ENCODE measurements at places on chromosomes 7 and 10. TPM values are rescaled to one million over a fixed set of nuclear protein-coding genes. Genes with fewer than 3 reads are reported as not detected.

SRRM3 gene
- total RNA-seq = 7.6 TPM

SSBP1 gene
- 173 TPM for total RNA-seq

DNA sequence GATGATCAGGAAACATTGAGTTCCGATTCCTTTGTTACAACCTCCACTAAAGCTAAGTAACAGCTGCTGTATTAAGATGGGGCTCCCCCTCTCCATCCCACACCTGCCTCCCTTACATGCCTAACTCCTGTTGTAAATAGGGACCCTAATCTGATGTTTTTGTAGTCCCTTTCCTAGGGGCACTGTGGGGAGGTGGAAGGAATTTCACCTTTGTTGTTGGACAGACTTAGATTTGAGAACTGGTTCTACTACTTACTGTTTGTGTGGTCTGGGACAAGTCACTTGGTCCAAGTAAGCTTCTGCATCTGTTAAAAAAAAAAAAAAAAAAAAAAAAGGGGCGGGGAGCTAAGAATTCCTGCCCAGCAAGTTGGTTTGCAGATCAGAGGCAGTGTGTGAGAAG, 42.6 kb downstream of the KIAA1217 start:
- DNase-seq = peak; percentile 56

GRCh38 chr10:76583711-76584161, 1053.9 kb downstream of the KCNMA1 start:
- DNase-seq = peak; percentile 12

- DNase-seq = no peak
Observed at GRCh38 chr10:52108236-52108635, 205.8 kb upstream of the DKK1 start.

GRCh38 chr7:47361236-47361635, 220.7 kb downstream of the TNS3 start:
- no peak for DNase-seq

CLCN1 gene
- 0.11 TPM for total RNA-seq

GRCh38 chr10:88810196-88810961, 7.8 kb downstream of the LIPM start:
- DNase-seq = peak; percentile 16

DNA sequence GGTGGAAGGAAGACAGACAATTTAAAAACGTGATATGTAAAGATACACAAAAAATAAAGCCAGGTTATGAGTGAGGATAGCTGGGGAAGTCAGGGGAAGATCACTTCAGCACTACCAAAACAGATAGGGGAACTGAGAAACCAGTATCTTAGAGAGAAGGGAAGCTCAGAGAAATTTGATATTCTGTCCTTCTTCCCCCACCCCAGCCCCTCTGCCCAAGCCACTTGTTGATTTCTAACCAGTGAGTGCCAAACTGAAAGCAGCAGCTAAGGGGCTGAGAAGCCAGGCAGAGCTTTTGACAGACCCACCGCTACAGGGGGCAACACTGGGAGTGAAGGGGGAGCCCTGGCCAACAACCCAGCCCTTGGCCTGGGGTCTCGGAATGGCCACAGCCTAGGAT, 9.1 kb upstream of the SLC29A3 start:
- no peak for DNase-seq

Measured in H7 (cell line).